ENCODE measurements at places on chromosomes 7 and 10.

DNA sequence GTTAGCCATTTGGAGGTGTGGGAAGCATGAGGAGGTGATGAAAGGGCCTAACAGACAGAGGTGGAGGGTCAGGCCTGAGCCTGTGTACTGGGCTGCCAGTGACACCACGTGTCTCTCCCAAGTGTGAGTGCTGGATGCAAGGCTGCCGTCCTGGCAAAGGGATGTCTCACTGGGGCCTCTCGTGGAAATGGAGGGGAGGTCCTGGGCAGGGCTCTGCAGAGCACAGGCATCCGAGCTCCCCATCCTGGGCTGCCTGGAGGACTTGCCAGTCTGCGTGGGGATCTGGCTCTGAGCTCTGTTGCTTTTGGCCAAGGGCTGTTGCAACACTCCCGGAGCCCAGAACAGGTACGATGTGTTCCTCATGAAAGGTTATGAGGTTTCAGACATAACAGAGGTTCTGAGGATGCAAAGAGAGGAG, 77.3 kb downstream of the GRK5 start:
- no peak for DNase-seq

DNA sequence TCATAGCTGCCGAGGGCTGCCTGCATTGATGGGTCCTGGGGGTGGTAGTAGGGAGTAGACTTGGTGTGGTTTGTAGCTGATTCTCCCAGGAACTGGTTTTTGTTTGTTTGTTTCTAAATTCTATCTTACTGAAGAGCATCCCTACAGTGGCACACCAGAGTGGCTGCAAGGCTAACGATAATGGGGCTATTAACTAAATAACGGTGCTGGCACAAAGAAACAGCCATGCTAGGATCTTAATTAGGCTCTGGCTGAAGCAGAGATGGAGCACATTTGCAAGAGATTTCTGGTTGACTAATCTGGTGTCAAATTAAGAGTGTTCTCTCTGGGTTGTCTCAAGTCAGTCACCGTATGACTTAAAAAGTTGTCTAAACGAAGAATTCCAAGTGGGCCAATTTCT, 590.0 kb downstream of the NRG3 start:
- DNase-seq: no peak

GRCh38 chr7:28362182-28362581, 50.1 kb upstream of the CREB5 start:
- DNase-seq: no peak

DNA sequence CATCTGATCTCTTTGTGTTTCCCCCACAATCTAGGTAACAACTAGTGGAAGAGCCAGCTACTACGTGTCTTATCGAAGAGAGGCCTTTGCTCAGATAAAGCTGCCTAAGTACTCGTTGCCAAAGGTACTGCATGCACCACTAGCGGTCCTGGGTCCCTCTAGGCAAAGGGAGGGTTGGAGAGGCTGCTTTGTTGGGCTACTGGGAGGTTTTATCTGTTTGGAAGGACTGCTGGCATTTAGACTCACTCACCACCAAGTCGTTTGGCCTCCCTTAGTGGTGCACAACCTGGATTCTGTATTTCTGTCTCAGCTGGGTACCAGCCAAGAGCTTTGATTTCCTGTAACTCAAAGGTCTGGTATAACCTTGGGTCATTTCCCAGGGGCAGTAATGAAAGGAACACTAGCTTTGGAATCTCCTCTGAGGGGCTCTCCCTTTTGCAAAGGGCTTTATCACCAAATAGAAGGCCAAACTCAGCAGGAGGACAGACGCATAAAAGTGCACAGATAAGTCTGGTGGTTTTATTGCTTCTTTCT, 498.3 kb downstream of the SORCS3 start:
- no peak for DNase-seq

DNA sequence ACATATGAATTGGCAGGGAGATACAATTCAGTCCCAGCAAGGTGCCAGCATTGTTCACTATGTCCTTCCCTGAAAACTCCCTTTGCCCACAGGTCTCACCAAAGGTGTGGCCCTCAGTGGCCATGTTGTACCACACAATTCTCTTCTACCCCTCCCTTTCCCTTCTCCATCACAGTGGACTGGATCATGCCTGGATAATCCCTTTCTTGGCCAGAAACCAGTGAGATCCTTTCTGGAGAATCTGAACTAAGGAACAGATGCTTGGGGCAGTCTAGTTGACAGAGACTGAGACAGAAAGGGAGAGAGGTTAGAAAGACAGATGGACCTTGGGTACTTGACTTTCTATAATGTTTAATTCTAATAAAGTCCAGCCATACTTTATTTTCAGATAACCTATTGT, 9.5 kb downstream of the NMT2 start:
- no peak for DNase-seq

- DNase-seq: no peak
Measured at GRCh38 chr7:80588591-80588990, 49.9 kb upstream of the CD36 start.

- DNase-seq: peak; percentile 43
Measured at GRCh38 chr10:113202011-113202410, 252.0 kb downstream of the TCF7L2 start.

DNA sequence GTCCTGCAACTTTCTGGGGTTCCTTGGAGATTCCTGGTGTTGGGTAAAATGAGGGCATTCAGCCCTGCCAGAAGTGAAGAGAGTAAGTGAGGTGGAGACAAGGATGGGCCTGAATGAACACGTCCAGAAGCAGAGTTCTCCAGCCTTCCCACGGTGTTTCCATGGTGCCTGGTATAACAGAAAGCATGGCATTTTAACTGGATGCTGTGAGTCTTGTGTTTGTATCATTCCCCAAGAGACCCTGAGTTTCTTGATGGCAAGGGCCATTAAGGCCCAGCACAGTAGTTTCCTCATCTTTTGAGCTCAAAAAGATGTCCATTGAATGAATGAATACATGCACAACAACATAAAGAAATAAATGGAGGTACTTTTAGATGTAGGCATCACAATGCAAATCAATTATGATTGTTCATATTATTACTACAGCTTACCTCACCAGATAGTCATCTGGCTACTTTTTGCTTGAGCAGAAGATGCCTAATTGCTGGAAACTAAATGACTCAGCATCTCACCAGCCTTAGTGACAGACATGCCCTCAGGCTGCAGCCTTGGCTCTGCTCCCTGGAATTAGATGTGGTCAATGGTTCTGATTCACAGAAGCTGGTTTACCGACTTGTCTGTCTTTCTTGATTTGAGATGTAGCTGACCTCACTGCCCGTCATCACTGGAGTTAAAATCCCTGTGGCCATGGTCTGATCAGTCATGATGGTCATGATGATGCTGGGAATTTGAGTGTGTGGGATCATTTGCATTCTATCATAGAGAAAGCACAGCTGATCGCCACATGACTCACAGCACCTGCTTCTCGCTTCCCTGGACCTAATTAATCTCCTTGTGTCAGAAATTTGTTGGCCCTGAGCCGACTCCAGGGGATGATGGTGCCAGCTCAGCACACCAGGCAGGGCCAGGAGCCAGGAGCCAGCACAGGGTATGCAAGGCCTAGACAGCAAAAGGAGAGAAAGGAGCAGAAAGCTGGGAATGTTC, 83.9 kb downstream of the CXCL12 start:
- DNase-seq: peak; percentile 80

GRCh38 chr7:39252916-39253315, 275.2 kb downstream of the POU6F2 start:
- DNase-seq: peak; percentile 49

- DNase-seq: no peak
Measured at GRCh38 chr7:45923818-45924217, 2.7 kb upstream of the IGFBP3 start.

DNA sequence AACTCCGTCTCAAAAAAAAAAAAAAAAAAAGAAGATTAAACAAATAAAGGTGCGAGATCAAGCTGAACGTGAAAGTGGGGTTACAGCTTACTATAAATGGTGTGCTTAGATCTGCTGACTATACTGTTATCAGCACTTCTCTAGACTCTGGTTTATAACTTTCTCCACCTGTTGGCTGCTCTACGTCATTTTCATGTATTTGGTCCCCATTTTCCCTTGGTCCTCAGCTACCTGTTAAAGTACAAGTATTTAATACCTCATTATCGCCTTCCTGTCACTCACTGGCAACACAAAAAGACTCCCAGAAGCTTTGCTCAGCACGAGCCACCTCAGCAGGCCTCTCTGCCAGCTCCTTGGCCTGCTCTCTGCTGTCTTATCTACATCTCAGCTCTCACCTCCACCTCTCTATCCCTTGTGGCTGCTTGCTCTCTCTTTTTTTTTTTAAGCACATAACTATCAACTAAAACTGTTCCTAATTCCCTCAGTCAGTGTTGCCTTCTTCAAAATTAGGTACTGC, 95.0 kb downstream of the ARMH3 start:
- no peak for DNase-seq

- DNase-seq: no peak
Measured at GRCh38 chr10:60312818-60313588, 76.7 kb downstream of the ANK3 start.

DNA sequence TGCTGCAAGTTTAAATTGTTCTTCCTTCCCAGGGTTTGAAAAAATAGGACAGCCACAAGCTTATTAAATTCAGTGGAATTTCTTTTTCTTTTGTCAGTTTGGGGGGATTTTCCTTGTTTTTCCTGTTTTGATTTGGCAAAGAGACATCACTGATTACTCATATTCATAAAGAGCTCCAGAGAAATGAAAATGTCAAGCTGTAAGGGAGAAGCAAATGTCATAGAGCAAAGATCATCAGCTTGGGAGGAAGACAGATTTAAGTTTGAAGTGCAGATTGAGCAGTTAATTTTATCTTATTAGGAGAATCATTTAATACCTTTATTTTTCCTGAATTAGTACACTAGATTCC, 255.8 kb upstream of the PHYHIPL start:
- no peak for DNase-seq

DNA sequence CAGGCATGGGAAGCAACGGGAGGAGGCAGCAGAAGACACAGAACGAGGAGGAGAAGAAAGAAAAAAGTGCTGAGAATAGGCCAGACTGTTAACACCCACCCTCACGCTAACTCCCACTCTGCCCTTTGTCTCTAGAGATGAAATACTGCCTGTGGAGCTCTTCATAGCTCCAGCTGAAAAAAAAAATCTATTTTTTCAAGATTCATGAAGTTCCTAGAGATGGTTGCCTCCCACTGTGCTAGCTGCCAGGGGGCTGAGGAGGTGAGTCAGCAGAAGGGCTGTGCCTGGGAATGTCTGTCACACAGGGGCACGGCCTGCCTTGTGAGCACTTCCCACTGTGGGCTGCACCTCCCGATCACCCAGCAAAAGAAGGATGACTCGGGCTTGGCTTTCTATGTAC, 144.5 kb downstream of the RNF216 start:
- peak; percentile 71 for DNase-seq

DNA sequence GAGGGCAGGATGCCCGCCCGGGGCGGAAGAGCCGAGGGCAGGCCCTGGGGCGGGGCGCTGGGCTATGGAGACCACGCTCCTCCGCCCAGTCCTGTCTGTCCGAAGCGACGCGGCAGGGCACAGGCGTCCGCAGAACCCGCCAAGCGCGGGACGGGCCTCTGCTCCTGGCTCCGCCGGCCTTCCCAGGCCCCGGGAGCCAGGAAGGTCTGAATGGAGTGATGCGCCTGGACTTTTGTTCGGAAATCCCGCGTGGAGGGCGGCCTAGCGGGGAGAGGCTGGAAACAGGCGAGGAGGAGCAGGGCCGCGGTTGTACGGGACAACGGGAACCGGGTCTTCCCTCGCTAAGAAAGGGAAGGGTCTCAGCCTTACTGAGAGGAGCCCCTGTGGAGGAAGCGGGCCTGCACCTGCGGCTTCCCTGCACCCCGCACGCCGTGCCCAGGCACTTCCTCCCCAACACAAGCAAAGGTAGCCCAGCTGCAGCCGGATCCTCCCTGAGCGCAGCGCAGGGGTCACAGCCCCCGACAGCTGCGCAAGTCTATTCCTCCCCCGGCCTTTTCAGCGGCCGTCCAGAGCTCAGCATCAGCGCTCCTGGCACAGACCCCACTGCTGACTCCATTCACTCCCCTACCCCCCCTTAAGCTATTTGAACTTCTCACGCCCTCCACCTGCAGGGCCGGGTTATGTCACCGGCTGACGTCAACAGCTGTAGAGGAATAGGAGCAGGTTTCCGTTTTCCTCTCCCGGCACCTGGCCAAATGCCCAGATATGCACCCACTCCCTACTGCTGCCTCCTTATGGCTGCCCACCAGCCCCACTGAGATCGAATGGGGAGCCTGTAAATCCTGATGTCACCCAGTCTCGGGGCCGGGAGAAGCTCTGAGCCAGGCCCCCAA, 143.2 kb upstream of the RET start:
- peak; percentile 44 for DNase-seq

DNA sequence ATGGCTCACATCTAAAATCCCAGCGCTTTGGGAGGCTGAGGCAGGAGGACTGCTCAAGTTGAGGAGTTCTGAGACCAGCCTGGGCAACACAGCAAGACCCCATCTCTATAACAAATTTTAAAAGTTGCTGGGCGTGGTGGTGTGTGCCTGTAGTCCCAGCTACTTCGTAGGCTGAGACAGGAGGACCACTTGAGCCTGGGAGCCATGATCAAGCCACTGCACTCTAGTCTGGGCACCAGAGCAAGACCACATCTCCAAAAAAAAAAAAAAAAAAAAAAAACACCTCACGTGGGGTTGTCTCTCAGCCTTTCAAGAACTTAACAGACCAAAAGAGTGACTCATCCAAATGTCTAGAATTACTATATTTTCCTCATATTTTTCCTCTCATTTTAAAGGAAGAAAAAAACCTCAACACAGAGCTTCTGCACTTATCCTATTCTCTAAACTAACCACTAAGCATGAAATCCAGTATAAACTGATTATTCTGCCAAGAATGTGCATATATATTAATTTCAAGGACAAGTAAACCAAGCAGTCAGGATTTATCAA, 46.3 kb downstream of the CUL2 start:
- DNase-seq: no peak

GRCh38 chr10:119526621-119527592, 15.6 kb downstream of the RGS10 start:
- DNase-seq: no peak

DNA sequence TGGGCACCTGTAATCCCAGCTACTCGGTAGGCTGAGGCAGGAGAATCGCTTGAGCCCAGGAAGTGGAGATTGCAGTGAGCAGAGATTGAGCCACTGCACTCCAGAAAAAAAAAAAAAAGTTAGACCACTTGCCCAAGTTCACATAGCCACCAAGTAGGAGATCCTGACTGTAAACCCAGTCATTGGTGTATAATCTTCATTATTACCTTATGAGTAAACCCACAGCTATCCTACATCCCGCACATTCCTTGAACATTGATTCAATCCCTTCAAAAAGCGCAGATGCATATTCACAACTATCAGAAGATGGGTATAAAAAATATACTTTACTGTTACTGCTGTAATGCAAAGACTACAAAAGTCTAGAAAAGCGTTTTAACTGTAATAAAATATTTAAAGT, 512.9 kb downstream of the SUGCT start:
- DNase-seq: no peak

- no peak for DNase-seq
Measured at GRCh38 chr7:19567011-19567410, 141.8 kb downstream of the POLR1F start.

DNA sequence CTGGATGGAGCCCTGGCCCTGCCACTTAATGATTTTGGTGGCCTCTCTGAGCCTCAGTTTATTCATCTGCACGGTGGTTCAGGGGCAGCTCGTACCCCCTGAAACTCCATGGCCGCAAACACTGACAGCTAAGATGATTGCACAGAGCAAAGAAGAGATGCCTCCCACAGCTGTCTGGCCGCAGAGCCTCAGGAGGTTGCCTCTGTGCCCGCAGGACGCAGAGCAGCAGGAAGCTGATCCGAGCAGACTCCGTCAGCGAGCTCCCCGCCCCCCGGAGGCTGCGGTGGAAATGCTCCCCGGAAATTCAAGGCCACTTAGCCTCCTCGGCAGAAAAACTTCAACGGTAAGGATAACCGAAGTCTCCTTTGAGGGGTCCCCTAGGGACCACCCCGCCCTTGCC, 30.2 kb upstream of the C10orf53 start:
- DNase-seq: no peak

- peak; percentile 21 for DNase-seq
Measured at GRCh38 chr7:50119815-50120637, 27.0 kb upstream of the ZPBP start.

Measured in ELF-1 (cell line).